Activated naive CD4-positive, alpha-beta T cell treated with anti-CD3 and anti-CD28 coated beads, Interleukin-2, amount 50 U/mL, for 16 hours (primary cell): ENCODE measurements at places on chromosomes 6 and 20.
A peak's percentile ranks its signal among the peaks of the same experiment; 100 is the strongest.

GRCh38 chr6:56541741-56542360 is 100.8 kb downstream of the DST start:
- no peak for DNase-seq

DNA sequence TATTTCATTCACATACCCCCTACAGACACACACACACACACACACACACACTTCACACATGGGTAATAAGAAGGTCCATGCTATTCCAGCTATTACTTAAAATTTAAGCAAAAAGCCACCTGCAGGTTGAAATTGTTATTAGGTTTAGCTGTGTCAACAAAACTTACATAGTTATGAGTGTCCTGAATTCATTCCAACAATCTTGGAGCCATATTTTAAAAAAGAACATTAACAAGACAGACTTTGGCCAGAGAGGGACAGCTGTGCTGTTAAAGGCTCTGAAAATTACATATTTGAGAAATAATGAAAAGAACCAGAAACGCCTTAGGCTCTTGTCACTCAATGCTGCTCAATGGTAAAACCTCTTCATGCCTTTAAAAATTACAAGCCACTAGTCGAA is 455.3 kb downstream of the EPM2A start:
- DNase-seq, result no peak

- no peak for DNase-seq
These were observed 182.3 kb downstream of the CDH4 start for GRCh38 chr20:61434341-61434781.

- peak; percentile 79 for DNase-seq
These were observed 682 bp downstream of the BRD2 start for GRCh38 chr6:32968867-32969684.

- DNase-seq, result no peak
These were observed 15.0 kb downstream of the CALHM6 start for GRCh38 chr6:116476002-116476678.

DNA sequence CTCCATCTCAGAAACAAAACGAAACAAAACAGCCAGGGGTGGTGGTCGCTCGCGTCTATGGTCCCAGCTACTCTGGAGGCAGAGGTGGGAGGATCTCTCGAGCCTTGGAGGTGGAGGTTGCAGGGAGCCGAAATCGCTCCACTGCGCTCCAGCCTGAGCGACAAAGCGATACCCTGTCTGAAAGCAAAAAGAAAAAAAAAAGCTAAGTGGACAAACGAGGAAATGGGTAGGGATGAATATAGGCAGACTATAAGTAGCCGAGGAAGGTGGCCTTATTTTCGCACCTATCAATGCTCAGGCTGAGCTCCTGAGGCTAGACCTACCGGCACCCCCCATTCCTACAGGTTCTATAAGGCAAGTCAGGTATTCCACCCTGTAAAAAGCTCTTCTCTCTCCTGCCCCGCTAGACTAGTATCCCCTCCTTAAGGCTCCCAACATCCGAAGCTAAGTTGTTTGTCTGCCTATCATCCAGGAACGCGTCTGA is 650 bp upstream of the CASP8AP2 start:
- DNase-seq, result peak; percentile 17

DNA sequence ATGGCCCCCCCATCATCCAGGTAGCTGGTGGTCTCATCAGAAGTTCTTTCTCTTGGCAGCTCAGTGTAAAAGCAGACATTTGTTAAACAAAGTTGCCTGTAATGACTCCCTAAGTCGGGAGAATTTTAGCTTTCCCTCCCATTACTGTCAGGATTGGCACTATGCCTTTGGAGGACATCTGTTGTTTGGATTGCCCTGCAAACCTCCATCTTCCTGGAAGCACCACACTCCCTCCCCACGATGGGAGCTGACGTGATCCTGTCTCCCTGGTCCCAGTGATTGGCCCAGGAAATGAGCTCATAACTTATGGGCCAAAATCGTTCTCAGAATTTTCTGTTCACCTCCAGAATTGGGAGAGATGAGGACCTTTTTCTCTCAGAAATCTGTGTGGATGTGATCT is 42.6 kb upstream of the CNR1 start:
- no peak for DNase-seq

- DNase-seq, result no peak
These were observed at the start of gene GJA1 for GRCh38 chr6:121435444-121436069. TSS of gene GJA1 (plus strand) at chr6:121435646. CDS start at chr6:121446848, 11,202 bp downstream.

DNA sequence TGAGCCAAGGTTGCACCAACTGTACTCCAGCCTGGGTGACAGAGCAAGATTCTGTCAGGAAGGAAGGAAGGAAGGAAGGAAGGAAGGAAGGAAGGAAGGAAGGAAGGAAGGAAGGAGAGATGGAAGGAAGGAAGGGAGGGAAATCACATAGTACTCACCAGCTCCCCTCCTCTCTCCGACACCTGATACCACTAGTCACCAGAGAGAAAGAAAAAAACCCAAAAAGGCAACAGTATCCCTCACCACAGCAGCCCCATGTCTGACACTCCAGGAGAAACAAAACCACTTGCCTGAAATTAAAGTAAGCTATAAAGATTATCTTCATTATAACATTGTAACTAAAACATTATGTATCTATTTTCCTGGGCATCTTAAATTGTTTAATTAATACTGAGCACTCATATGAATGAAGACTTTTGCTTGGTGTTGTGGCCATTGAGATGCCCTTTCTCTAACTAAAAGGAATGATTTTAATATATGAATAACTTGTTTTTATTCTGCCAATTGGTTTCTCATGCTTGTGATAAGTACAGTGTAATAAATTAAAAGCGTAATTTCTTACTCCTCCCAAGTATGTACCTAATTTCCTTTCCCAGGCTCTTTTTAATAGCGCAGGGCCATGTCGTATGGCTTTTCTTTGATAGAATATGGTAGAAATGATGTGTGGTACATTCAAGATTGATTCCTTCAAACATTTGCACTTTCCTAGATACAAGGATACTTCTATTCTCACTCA is 390.0 kb downstream of the MMUT start:
- DNase-seq, result no peak

GRCh38 chr6:146887447-146888077 is 288.8 kb downstream of the ADGB start:
- DNase-seq, result no peak

GRCh38 chr20:29410806-29411457 is 1846.5 kb upstream of the DEFB115 start:
- no peak for DNase-seq

- DNase-seq, result no peak
These were observed 44.1 kb downstream of the NUP153 start for GRCh38 chr6:17662585-17662984.

GRCh38 chr20:57957411-57958049 is 247.7 kb upstream of the PMEPA1 start:
- DNase-seq, result no peak

GRCh38 chr6:55953335-55953734 is 77.9 kb upstream of the BMP5 start:
- no peak for DNase-seq

DNA sequence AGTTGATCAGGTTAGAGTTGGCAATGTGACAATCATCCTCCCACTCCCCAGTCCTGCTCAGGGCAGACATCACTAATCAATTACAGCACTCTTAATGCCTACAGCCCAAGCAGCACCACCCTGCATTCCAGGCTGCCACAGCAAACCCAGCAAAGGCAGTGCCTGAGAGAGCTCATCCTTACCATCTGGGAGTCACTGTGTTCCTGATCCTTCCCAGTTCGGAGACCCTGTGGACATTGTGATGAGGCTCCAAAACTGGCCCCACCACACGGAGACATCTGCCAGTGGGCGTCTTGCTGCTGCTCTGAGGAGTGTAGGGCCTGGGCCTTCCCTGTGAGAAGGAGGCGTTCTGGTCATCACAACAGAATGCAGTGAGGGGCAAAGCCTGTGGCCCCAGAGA is 216.5 kb upstream of the CST7 start:
- no peak for DNase-seq

DNA sequence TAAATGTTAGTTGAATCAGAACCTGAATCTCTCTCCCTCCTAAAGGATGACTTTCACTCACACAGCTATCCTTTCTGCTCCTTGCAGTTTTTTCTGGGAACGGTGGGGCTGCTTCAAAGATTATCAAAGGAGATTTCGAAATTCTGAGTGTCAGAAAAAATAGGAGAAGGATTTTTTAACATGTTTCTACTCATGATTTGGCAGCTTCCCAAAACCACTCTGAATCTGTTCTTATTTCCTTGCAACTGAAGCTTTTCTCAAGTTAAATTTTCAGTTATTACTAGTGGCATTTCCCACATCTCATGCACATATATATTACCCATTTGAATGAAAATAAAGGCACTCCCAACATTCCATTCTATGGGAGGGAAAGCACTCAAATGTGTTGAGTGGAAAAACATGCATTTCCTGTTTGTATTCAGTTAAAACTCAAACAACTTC is 123.6 kb downstream of the LCA5 start:
- no peak for DNase-seq

GRCh38 chr6:97097068-97098047 is 172.8 kb downstream of the KLHL32 start:
- no peak for DNase-seq
